ENCODE measurements at places on chromosomes 2 and 18.

- DNase-seq: no peak
Measured at GRCh38 chr2:147500819-147501395, 343.9 kb upstream of the ACVR2A start.

GRCh38 chr2:134683561-134684112, 35.2 kb downstream of the TMEM163 start:
- peak; percentile 70 for DNase-seq

DNA sequence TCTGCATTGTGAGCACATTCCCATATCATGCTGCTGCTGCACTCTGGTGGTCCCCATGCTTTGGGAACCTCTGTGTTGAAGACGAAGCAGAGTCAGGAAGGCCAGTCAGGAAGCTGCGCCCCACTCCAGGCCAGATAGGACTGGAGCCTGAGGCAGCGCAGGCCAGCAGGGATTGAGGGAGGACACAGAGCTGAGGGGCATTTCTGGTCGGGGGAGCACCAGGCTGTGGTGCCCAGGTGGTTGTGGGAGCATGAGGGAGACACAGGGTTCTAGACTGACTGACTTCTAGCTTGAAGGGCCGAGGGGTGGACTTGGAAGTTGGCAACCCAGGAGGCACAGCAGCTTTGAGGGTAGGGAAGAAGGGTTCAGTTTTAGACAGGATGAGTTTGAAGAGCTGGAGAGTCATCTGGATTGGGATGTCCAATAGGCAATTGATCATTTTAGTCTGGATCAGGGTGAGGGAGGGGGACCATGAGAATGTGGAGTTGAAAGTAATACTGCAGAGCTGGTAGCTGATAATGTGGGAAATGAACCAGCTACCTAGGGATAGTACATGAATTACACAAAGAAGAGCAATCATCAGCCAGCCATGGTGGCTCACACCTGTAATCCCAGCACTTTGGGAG, 1.4 kb upstream of the ACTG2 start:
- no peak for DNase-seq

DNA sequence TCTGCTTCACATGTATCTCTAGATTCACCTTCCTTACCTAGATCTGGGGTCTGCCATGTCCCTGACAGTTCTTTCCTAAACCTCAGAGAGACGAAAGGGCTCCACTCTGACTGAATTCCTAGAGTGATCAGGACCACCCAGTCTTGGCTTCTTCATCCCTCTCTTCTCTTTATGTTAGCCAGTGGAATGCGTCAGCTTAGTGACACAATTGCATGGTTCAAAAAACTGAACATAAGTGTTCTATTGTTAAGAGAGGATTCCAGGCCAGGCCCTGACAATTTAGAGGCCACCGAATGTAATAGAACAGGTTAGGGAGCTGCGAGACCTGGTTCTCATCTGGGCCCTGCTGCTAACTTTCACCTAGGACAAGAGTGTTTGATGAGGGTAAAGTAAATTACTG, 10.0 kb downstream of the PRELID3A start:
- DNase-seq: no peak

DNA sequence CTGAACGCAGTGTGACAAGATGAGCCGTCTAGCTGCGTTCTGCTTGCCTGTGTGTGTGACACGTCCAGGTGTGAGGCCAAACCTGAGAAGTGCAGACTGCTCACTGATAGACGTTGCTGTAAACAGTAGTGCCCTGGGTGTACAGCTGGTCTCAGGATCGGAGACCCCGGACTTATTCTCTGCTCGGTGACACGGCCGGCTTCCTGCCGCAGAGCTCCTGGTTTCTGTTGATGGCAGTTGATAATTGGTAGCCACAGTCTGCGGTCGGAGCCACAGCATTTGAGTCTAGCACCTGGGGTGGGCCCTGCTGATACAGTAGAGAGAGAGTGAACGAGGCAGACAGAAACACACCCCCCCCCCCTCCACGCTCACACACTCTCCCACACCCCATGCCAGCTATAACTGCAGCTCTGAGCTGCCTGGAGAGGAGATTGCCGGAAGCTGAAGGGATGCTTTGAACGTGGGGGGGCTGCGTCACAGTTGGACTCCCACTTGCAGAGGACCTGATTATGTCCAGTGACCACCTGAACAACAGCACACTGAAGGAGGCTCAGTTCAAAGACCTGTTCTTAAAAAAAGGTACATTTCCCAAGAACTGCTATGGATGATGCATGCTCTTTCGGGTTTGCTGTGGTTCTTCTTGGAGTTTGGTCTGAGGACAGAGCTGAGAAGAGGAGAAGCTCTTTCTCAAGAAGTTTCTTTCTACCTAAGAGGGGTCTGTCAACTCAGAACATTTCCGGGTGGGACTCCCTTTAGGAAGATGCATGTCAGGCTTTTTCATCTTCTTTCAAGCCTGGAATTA, 114.0 kb downstream of the FAM210A start:
- DNase-seq: no peak

DNA sequence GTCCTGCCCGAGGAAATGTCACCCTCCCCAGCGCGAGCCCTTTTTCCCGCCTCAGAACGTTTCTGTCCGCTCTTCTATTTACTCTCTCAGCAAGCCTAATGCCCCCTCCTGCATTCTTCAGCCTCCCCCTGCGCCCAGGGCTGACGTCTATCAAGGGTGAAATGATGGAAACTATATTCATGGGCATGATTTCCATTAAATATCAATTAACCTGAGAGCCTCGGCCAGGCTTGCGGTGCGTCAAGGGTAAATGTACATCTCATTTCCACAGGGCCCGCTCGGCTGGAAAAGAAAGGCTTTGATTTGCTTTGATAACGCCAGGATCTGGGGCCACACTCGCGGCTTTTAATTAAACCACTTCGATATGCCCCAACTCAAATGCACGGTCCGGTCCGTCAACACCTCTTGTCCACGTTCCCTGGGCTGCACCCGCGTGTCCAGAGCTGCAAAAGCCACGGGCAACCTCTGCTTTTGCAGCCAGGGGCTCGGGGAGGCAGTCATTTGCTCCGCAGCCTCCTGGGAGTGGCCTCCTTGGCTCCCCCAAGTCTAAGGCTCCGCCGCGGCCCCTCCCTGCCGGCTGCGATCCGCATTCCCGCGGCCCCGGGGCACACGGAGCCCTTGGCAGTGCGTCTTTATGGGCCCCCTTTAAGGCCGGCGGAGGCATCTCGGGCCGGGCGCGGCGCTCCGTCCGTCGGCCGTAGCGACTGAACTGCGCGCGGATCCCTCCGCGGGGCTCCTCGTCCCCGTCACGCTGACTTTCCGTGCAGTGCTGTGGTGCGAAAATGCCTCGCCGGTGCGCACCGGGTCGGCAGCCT, at the start of gene HOXD8:
HOXD8 (plus strand) TSS at position 724 of the 815 bp plus-strand sequence. CDS start 662 bp downstream, outside the sequence.
- no peak for DNase-seq

GRCh38 chr2:171509945-171510731, 12.1 kb upstream of the CYBRD1 start:
- DNase-seq: no peak

- DNase-seq: no peak
Measured at GRCh38 chr2:127857265-127857808, 618 bp downstream of the POLR2D start.

DNA sequence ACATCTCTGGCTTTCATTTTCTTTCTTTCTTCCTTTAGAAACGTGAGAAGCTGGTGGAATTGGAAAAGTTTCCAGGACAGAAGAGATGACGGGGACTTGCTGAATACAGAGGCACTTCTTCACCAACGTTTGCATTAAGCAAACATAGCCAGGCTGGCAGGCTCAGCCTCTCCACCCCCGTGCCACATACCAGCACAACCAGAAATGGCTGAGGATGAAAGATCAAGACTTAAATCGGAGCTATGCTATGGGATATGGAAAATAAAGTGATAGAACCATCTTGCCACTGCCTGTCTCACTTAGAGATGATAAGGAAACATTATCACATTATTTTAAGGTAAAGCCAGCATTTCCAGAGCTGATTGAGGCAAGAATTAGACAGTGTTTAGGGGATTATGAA, 483.3 kb downstream of the BCL11A start:
- no peak for DNase-seq

DNA sequence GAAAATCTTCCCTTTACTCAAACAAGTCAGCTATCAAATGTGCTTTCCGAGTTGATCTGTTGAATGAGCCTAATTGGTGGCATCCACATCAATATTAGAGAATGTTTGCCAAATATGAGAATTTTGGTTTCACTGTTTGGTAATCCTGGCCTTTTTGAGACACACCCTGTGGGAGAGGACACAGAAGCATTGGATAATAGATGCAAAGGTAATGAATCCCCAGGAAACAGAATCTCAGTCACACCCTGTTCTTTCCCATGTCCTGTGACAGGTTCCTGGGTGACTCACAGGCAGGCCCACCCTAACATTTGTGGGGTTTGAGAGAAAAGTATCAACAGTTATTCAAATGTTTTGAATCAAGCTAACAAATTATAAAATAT, 99.8 kb upstream of the PELI1 start:
- DNase-seq: no peak

GRCh38 chr2:226733189-226733858, 66.3 kb downstream of the IRS1 start:
- no peak for DNase-seq

DNA sequence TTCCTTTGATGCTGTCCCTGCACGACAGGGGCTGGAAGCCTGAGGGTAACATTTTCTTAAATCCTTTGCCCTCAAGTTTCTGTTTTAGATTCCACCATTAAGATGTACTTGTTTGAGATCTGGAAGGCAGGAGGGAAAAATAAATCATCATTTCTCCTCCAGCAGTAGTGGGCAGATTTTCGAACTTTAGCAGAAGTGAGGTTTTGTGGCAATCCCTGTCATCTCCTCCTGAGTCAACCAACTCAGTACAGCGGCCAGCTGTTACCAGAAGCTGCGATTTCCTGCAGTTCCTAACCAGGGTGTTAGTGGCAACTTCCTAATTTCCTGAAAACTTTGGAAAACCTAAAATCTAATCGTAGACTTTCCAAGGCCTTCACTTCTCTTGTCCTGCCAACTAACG, 517.2 kb upstream of the ACVR2A start:
- no peak for DNase-seq

- DNase-seq: no peak
Measured at GRCh38 chr2:160901613-160902012, 258.6 kb upstream of the TANK start.

DNA sequence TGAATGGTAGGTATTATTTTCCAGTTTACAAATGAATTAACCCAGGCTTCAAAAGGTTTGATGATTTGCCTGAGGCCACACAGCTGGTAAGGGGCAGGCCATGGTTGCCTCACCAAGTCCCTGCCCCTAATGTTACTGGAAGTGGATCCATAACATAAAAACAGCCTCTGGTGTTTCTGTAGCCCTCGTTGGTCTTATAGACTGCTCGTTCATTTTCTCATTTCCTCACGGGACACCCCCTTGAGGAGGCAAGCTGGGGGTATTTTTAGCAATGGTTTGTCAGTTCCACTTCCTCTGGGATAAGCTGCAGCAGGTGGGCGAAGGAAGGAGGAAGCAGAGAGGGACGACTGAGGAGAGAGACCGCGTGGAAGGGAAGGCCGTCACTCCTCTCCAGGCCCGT, 32.9 kb upstream of the NDUFV2 start:
- no peak for DNase-seq

DNA sequence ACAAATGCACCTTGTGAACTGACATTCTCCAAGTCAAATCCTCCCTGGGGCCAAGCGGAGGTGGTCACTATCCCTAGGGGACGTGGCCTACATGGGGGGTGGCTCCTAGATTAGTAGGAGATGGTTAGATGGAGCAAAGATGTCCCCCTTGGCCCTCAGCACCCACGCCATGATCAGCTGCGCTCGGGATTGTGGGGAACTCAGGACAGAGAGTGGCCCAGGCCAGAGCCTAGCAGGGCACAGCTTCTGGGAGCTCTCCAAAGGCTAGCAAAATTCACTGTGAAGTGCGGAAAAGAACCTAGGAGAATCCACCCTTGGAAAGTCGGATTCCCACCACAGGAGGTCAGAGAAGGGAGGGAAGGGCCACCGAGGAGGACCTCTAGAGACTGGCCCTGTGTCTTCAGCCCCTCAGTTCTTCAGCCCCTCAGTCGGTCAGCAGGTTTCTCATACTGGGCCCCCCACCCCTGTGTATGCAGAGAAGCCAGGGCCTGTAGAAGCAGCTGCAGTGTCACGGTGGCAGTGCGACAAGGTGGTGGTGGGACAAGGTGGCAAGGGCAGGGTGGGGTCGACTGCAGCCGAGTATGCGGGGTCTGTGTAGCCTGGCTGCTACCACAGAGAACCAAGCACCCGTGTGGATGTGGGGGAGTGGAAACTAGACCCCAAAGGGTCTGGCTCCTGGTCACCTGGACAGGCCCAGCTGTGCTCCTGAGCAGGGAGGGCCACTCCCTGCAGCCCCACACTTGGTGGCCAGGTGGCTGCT, 18.4 kb downstream of the GPR55 start:
- no peak for DNase-seq

DNA sequence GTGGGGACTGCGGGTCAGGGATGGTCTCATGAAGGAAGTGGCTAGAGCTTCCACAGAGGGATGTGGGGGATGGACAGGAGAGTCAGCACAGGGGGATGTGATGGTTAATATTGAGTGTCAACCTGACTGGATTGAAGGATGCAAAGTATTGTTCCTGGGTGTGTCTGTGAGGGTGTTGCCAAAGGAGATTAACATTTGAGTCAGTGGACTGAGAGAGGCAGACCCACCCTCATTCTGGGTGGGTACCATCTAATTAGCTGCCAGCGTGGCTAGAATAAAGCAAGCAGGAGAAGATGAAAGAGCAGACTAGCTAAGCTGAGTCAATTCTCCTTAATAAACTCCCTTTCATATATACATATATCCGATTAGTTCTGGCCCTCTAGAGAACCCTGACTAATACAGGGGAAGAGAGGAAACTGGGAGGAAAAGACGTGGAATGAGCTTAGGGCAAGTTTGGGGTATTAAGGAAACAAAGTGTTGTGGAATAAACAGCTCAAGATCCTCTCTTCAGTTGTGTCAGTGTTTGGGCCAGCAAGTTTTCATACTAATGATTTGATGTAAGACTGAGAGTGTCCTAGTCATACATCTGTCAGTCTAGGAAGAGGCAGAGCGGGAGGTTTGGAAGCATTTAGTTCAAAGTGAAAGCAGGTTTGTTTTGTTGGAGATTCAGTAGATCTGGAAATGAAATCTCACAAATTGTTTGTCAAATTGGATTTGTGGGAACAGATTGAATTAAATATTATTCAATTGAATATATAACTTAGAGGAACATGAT, 135.2 kb upstream of the NT5C1B start:
- no peak for DNase-seq

DNA sequence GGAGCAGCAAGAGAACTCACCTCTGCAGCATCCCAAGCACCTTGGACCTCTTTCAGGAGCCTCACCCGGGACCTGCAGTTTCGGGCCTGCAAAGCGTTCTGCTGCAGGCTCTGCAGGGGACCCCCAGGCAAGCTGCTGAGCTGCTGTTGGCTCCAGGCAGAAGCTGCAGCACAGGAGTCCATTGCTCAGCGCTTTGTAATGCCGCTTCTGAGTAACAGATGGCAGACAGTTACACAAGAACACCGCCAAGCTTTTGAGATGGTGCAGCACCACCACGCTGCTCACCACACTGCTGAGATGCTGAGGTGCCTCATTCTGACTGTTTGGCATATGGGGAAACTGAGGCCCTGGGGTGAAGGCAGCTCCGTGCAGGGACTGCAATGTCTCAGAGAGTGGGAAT, 1.9 kb upstream of the GALNT14 start:
- DNase-seq: no peak

DNA sequence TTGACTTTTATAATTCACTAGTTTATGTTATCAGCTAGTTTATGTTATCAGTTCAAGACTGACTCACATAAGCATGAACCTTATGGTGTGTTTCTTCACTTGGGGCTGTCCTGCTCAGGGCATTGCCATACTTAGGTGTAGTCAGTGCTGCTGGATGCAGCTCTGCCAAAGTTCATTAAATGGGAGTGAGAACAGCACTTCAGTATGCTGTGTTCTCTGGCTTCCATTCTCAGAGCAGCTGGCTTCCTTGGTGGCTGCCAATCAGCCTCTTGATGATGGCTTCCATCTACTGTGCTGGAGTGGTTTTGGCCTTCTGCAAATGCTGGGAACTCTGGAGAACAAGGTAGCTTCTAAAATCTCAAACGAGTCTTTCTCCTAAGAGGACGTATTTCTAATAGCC, 170.7 kb downstream of the TDRD15 start:
- DNase-seq: no peak

Measured in NCI-H226 (cell line).